ENCODE measurements at places on chromosomes 7 and 10.

DNA sequence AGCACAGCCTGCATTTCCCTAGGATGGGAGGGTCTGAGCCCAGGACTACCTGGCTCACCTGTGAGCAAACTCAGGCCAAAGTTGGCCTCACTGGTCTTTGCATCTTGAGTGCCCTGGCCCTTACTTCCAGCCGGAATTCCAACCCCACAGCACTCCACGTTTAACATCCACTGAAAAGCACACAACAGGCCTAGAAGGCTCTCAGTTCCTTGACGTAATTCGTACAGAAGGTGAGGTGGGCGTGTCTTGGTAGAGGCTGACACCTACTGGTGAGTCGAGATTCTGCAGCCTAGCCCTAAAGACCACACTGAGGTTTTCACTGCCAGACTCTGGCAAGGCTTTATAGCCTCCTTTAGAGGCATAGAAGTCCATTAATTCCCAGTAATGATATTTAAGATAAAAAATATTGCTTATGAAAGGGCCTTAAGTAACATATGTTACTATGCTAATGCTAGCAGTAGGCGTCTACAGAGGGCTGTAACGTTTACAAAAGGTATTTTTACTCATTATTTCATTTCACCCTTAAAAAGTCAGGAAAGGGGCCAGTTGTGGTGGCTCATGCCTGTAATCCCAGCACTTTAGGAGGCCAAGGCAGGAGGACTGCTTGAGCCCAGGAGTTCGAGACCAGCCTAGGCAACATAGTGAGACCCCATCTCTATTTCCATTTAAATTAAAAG is 95.8 kb downstream of the HIP1 start:
- no peak for DNase-seq

GRCh38 chr10:48444861-48445841 is 138.7 kb downstream of the MAPK8 start:
- peak; percentile 35 for DNase-seq

- DNase-seq = no peak
Measured at GRCh38 chr10:86674912-86675311, 6.6 kb downstream of the LDB3 start.

DNA sequence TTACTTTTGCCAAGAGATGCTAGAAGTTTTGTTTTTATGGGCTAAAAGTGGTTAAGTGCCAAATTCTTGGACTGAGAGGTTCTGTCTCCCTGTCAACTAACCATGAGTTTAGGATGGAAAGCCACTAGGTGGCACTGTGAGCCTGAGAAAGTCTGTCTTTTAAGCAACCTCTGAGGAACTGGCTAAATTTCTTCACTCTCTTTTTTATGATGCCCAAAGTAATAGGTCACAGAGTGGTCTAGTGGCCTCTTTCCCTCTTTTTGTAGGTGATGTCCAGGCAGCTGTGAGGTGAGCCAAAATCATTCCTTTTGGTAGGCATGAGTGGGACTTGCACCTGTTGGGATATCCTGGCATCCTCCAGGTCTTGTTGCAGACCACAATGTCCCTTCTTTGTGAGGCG is 56.8 kb downstream of the SND1 start:
- peak; percentile 9 for DNase-seq

DNA sequence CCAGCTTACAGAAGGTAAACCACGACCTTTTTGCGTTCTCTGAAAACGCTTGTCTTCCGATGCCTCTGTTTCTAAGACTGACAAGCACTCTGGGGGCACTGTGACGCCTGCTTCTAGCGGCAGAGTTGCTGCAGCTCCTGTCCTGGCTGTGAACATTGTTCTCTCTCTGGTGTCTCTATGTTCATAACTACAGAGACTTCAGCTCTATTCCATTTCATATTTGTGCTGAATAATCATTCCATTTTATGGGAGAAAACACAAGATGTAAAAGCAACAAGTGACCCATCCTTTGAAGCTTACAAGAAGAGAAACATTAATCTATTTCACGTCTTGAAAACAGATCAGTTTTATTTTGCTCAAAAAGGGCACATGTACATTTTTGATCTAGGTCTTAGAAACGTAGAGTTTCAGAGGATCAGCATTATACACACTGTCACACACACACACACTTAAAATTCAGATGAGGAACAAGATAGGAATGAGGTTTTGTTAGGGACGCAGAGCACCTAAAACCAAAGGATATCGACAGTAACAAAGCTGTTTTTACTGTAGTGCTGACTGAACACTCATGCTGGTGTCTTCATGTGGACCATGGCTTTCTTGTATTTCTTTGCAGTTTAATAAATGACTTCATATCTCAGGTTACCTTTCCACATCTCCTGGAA is 3.0 kb downstream of the IKZF1 start:
- DNase-seq = no peak

DNA sequence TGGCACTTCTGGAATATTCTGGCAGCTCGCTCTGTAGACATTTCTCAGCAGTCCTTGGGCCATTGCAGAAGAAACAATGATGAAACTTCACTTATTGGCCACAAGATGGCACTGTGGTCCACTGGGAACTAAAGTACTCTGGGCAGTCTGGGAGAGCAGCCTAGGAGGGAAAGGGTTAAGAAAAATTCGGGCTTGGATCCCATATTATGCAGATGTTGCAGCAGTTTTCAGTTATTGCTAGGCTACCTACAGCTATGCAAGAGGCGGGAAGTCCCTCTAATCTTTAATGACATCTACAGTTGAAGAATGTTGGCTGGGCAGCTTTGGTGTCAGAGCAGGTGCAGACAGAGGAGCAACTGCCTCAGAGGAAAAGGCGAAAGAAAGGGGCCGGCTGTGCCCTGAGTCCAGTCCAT is 201.7 kb upstream of the PRSS58 start:
- DNase-seq = no peak

GRCh38 chr10:71487726-71488125 is 91.0 kb downstream of the CDH23 start:
- DNase-seq = no peak

DNA sequence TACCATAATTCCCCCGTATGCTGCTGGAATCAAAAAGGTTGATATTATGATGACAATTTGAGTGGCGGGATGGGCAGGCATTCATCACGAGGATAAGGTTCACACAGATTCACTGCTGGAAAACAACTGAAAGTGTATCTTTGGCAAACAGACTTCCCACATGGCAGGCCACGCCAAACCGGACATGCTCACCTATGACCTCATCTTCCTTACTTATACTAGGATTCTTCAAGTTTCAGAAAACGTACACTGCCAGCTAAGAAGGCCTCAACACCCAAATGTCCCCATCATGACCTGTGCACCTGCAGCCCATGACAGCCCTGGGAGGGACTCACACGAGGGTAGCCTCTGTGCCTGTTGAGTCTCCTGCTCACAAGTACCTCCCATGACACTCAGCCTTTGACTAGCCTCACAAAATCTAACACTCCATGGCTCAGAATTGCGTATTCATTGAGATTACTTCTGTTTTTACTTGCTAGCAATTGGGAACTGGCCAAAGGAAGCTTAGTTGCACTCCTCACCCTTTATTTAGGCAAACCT is 259.0 kb upstream of the GHITM start:
- DNase-seq = no peak

- no peak for DNase-seq
Measured at GRCh38 chr10:13925971-13926780, 339.4 kb downstream of the PRPF18 start.

GRCh38 chr7:30843741-30844482 is 67.7 kb upstream of the AQP1 start:
- no peak for DNase-seq

- no peak for DNase-seq
Measured at GRCh38 chr7:15783987-15784693, 97.7 kb upstream of the MEOX2 start.

DNA sequence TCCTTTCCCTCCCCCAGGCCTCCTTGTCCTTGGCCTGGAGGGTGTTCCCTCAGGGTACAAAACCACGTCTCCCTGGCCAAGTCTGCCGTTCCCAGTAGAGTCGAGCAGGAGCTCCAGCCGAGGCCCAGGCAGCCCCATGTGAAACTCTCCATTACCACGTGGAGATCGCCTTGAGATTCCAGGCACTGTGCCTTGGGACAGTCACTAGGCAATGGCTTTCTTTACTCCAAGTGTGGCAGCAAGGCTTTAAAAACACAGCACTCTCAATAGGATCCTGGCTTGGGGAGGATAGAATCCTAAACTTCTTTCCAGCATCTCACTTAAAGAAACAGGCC is 57.5 kb downstream of the PLXNA4 start:
- no peak for DNase-seq

DNA sequence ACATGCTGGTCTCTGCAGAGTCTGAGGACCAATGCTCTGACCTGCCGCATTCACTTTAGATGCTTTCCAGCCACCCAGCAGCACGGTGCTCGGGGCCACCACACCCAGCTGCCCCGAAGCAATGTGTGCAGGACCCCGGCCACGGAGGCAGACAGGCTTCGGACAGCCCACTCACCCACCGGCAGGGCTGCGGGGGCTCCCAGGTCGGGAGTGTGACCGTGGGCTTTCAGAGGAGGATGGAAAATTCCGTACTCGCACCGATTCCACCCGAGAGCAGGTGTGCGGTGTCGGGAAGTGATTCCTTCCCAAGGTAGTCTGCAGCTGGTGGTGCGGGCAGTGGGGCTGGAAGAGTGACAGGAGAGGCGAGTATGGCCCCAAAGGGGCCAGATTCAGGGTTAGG is 190.9 kb downstream of the DNAJB6 start:
- no peak for DNase-seq

Measured in NCI-H510A (cell line).